ENCODE measurements at places on chromosomes 13 and 19.

- DNase-seq, result no peak
These were observed 5.0 kb upstream of the MTMR6 start for GRCh38 chr13:25292301-25292700.

GRCh38 chr19:37954421-37954874 lies 47.4 kb downstream of the SIPA1L3 start:
- DNase-seq, result no peak

DNA sequence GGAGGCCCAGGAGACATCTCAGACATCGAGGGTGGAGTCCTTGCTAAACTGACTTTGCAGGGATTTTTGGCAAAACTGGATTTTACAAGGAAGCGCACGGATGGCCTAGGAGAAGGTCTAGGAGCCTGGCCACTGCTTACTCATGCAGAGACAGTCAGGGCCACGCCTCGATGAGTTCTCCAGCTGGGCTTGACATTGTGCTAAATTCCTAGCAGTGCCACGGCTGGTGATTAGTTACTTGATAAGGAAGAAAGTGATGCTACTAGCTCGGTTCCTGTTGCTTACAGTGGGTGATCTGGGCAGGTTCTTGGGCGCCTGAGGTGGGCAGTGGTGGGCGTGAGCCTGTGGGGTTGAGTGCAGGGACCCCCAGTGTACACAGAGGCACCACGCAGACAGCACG lies 143.4 kb downstream of the SOX1 start:
- DNase-seq, result peak; percentile 77

DNA sequence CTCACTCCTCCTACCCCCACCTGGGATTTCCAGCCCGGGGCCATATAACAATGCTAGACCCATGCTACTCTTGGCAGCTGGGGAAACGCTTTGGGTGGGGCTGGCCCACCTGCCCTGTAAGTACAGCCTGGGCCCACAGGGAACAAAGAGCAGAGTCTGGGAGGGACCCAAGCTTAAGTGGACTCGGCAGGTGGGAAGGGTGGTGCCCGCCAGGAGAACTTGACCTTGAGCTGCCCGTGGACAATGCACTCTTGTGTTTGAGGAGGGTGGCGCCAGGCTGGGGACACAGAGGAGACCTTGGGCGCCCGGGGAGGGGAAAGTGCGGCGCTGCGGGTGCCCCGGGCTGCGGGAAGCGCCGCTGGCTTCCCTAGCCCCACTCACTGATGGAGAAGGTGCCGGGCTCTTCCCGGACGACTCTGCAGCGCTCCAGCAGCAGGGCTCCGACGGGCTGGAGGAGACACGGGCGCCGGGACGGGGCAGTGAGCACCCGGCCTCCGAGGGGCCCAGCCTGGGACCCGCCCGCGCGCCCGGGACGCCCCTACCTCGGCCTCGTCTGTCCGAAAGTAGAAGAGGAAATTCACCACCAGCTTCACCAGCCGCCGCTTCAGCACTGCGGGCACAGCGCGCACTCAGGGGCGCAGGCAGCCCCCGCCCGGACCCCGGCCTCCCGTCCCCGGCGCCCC lies 607 bp downstream of the PLEKHJ1 start:
- no peak for DNase-seq

DNA sequence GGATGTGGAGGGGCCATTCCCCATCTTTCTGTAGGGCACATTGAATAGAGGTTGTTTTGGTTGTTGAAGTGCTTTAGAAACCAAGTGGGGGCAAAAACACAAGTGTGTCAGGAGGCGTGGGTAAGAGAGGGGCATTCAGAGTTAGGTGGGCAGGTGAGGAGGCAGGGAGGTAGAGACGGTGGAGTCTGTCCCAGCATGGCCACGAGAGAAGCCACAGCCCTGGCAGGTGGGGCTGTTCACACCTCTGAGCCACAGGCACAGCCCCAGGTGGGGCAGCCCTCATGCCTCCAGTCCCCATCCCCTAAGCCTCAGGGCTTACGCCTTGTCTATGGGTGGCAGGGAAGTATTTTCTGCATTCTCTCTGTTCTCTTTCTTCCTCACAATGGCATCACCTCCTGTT lies 43.7 kb downstream of the KCTD15 start:
- no peak for DNase-seq

- DNase-seq, result no peak
These were observed 1423.3 kb upstream of the PCDH20 start for GRCh38 chr13:62838929-62839328.

GRCh38 chr13:106490569-106491321 lies 44.7 kb downstream of the EFNB2 start:
- no peak for DNase-seq

DNA sequence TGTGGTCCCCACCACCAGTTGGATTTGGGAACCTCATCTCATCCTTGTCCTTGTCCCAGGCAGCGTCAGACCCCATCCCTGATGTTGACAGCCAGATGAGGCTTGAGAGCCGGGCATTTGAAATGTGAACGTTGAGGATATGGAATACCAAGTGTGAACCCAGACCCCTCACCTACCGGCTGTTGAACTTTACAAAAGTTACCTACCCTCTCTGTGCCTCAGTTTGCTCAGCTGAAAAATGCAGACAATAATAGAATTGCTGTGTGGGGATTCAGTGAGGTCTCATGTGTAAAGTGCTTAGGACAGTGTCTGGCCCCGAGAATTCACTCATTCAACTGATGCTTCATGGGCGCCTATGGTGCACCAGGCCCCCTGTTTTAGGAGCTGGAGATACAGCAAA lies 693 bp upstream of the SIGLEC14 start:
- DNase-seq, result no peak

- no peak for DNase-seq
These were observed 13.8 kb downstream of the HRC start for GRCh38 chr19:49141352-49141751.

- DNase-seq, result no peak
These were observed 188.2 kb upstream of the RFC3 start for GRCh38 chr13:33629605-33630360.

- peak; percentile 78 for DNase-seq
These were observed 33.3 kb upstream of the GAS6 start for GRCh38 chr13:113897161-113897560.

GRCh38 chr13:73000027-73000674 lies 58.7 kb upstream of the KLF5 start:
- no peak for DNase-seq

DNA sequence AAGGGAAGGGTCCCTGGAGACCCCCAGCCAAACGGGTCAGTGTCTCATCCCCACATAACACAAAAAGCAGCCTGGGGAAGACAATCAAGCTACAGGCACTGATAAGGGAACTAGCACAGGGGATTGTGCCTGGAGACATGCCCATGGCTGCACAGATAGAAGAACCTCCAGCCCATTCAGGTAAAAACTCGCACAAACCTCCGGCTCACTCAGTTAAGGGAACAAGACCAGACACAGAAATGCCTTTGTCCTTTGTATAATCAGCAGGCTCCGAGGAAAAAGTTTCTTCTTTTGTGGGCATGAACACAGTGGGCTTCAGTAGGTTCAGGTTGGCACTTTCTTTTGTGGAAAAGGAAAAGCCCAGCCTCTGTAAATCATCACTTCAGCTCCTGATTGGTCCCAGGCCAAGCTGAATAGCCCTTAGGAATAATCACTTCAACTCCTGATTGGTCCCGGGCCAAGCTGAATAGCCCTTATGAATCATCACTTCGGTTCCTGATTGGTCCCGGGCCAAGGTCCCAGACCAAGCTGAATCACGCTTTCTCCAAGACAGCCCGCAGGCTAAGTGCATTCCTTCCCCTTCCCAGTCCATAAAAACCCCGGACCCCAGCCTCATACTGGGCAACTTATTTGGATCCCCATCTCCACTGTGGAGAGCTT lies 5.0 kb upstream of the ZNF230 start:
- no peak for DNase-seq

- DNase-seq, result no peak
These were observed 583 bp downstream of the ZNF615 start for GRCh38 chr19:52007451-52007805.

- DNase-seq, result no peak
These were observed 9.0 kb downstream of the RASIP1 start for GRCh38 chr19:48731452-48731851.

GRCh38 chr19:44671400-44671799 lies at the start of gene CEACAM19:
Gene CEACAM19 (plus strand): TSS chr19:44671482. CDS start chr19:44671932, 450 bp downstream.
- no peak for DNase-seq

DNA sequence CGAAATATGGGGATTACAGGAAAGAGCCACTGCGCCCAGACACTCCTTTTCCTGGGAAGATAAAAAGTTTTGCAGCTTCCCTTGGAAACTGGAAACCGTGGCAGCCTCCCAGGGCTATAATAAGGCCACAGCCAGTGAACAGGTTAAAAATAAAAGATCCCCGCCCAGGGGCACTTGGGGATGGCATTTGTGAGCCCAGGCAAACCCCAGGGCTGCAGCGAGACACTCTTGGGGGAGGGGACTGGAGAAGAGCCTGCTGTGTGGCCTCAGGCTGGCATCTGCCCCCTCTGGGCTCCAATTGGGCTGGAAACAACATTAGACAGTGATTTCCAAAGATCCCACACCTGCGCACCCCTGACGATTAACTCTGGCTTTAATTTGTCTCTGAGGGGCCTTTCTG lies 11.2 kb downstream of the FEM1A start:
- no peak for DNase-seq

Measured in islet precursor cell (in vitro differentiated cells).